ENCODE measurements at places on chromosomes 16 and 17.

DNA sequence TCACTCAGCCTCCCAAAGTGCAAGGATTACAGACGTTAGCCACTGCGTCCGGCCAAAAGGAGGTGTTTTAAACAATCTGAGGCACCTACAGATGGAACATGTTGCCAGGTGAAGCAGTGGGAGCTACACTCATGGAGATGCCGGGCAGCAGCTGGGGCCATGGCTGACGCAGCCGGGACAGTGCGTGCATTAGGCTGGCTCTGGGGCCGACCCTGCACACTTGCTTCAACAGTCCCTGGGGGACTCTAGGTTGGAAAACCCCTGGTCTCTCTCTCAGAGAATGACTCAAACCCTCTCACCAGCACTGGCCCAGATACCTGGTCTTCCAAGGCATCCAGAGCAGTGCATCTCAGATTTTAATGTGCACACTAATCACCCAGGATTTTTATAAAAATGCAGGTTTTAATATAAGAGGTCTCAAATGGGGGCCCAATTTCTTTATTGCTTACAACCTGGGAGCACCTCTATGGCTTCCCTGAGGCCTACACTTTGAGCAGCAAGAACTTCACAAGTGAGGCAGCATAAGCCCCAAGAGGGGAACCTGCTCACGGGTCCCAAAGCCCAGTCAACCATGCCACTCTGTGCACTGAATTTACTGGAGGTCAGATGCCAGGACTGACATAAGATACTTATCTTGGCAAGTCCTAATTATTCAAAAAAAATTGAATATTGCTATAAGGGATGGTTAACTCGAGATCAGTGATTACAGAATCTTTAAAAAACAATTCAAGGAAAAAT lies 70.8 kb upstream of the TRAP1 start:
- no peak for DNase-seq

DNA sequence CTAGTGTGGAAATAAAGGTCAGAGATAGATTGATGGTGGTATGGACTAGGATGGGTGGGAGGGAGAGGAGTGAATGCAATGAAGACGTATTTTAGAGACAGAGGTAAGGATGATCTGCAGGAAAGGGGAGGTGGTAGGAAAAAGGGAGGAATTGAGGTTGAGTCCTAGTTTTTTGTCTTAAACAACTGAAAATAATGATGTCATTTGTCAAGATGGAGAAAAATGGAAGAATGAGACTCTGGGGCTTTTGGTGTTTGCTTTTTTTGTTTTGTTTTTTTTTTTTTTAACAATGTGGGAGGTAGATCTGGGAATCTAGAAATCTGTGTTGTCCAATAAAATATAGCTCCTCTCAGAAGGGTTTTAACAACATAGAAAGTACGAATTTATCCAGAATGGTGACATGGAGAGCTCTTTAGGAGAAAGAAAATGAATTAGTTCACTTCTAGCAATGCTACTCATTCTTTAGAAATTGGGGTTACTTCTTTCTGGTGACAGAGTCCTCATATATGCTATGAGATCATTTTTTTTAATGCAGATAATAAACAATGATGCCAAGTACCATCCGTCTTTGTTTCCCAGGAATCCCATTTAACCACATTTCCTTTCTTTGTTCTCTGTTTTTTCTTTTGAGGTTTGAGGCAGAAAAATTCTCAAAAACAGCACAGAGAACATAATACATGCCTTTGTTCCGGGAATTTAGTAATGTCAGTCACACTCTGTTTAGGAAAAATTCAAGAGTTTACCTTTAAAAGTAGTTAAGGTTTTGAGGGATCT lies 225.3 kb upstream of the COX10 start:
- no peak for DNase-seq

DNA sequence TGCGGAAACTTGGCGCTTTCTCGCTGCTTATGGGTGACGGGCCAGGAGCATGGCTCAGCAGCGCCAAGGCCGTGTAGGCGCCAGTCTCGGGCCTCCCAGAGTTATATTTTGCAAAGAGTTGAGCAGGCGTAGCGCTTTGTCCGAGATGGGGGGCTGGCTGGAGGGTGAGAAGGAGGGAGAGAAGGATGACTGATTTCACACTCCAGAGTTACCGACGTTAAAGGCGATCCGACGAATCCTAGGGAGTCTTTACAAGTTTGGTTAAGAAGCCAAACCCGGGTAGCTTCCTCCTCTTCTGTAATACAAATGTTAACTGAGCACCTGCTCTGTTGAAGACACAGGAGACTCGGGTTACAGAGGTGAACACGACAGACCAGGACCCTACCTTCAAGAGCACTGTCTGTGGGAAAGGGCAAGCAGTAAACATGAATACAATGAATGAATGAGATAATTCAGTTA lies 782 bp downstream of the POLR2A start:
- DNase-seq: no peak

DNA sequence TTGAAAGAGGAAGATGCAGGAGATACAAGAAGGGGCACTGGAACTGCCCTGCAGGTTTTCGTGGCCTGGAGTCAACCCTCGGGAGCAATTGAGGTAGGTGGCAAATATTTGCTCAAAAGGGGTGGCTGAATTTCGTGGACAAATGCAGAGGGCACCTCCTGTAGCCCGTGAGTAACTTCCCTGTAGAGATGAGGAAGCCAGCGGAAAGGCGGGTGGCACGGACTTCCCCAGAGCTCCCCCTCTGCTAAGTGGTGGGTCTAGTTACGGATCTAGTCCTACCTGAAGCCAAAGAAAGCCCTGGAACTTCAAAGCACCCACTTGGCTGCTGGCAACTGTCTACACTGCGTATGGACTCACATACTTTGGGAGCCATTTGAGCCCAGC lies 1.0 kb upstream of the ATP2C2 start:
- DNase-seq: no peak

DNA sequence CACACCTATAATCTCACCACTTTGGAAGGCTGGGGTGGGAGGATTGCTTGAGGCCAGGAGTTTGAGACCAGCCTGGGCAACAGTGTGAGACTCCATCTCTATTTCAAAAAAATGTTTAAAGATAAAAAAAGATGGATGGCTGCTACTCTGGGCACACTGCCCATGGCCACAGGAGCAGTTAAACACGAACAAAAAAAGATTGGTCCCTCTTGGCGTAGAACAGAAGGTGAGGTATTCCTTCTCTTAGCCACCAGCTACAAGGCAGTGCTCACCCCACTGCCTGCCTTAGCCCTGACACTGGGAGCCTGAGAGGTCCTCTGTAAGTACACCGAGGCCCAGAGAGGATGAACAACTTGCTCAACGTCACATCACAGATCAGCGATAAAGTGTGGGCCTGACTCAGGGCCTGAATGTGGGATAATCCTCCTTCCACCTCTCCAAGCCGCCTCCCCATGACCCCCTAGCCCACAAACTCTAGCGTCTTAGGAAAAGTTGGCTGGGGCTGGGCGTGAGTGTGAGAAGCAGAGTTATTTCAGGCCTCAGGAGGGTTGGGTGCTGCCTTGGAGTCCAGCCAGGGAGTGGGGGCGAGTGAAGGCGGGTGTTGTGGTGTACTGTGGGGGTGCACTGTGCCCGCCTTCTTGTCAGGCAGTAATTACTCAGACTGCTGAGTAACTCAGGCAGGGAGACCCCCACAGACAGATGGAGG lies 2.3 kb upstream of the DPH1 start:
- DNase-seq: no peak

DNA sequence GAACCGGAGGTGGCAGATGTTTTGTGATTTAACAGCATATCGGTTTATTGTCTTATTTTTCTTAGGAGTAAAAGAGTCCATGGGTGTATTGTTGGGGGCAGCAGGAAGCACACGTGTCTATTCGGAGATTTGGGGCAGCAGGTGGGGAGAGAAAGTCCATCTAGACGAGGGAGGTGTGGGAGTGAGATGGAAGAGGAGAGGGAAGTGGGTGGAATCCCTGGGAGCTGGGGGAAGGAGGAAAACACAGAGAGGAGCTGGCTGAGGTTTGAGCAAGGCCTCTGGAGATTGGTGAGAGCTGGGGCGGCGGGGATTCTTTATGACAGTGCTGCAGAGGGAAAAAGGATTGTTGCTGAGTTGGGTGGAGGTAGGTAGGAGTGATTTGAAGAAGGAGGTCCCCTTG lies 72.1 kb downstream of the PRKCB start:
- no peak for DNase-seq

- peak; percentile 35 for DNase-seq
These were observed 2.7 kb upstream of the CDH11 start for GRCh38 chr16:65124596-65124995.

- DNase-seq: no peak
These were observed 644 bp downstream of the QRICH2 start for GRCh38 chr17:76307299-76307965.

DNA sequence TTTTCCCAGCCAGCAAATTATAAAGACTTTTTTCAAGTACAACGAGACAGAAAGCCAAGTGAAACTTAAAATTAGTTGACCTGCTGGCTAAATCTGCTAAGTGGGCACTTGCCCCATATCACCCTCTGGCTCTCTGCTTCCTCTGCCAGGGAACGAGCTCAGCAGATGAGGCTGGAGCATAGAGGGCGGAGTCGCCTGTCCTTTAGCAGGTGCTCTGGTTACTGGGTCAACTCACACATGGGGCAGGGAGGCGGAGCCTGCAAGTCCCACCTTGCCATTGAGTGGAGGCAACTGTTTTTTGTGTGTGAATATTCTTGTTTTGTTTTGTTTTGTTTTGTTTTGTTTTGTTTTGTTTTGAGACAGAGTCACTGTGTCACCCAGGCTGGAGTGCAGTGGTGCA lies 62.5 kb downstream of the EMP2 start:
- DNase-seq: no peak

- DNase-seq: no peak
These were observed 115.8 kb downstream of the WWOX start for GRCh38 chr16:78215222-78215621.

- no peak for DNase-seq
These were observed 36.7 kb downstream of the LIG3 start for GRCh38 chr17:35017021-35017420.

- no peak for DNase-seq
These were observed 13.6 kb upstream of the TNS4 start for GRCh38 chr17:40515011-40515410.

DNA sequence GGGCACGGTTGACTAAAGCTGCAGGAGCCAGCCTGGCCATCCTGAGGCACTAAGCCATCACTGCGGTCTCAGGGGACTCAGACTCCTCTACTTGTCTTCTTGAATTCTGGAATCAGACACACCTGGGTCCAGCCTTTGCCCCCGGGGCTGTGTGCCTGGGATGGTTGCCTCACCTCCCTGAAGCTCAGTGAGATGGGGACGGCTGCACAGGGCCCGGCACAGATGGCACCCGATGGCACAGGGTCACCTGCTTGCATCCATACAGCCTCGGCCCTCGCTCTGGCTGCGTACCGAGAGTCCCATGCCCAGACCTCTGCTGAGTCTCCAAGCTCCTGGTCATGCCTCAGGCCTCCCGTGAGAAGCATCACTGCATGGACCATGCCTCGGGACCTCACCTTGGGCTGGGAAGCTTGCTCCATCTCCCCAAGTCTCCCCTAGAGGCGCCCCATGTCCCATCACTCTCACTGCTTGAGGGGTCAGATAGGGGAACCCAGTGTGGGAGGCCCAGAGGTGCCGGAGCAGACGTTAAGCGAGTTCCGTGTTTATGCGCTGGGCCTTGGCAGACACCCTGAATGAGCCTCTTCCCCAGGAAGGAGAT lies 316.3 kb downstream of the SEC14L1 start:
- no peak for DNase-seq
